Lower leg skin (tissue), 4 donors: ENCODE measurements at places on chromosomes 3 and 15. TPM values are rescaled to one million over a fixed set of nuclear protein-coding genes. Genes with fewer than 3 reads are reported as not detected.

- no peak for DNase-seq
Measured at GRCh38 chr15:70508561-70509281, 254.6 kb downstream of the UACA start.

DNA sequence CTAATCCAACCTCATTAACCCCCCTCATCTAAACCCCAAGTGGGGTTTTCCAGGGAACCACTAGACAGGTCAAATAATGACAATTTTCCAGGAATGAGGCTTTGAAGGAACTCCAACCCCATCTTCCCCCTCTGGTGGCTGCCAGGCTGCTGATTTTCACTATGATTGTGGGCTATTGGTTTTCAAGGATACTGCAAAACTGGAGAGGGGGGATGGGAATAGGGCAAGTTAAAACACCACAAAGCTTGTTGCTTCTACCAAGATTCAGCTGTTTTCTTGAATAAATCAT lies 10.4 kb upstream of the ZNF662 start:
- DNase-seq, result no peak

DNA sequence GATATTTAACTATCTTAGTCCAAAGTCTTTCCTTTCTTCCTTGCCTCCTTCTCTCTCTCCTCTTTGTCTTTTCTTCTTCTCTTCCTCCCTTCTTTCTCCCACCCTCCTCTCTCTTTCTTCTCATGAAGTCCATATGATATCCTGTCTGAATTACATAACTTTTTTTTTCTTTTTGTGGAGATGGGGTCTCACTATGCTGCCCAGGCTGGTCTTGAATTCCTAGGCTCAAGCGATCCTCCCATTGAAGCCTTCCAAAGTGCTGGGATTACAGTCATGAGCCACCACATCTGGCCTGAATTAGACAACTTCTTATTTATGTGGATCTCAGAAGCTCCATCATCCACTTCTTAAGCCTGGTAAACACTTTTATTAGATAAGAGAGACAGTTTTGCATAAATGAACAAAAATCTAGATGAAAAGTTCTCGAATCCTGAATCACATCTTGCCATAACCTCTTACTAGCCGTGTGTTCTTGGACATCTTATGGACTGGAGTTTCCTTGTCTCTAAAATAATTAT lies 206.5 kb downstream of the LPP start:
- no peak for DNase-seq

DNA sequence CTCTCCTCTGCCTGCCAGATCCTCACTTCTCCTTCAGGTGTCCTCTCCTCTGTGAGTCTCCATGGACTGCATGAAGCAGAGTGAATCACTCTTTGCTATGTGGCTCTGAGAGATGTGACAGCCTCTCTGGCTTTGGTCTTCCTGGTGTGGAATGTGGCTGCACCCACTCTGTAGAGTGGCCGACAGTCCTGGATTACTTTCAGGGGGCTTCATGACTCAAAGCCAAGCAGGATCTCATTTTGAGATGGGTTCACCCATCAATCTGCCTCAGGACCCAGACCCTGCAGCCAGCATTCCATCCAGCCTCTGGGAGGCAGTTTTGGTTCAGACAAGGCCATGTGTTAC lies 221.9 kb upstream of the LYSMD4 start:
- no peak for DNase-seq

GRCh38 chr15:85495096-85495495 lies 114.7 kb downstream of the AKAP13 start:
- no peak for DNase-seq

DNA sequence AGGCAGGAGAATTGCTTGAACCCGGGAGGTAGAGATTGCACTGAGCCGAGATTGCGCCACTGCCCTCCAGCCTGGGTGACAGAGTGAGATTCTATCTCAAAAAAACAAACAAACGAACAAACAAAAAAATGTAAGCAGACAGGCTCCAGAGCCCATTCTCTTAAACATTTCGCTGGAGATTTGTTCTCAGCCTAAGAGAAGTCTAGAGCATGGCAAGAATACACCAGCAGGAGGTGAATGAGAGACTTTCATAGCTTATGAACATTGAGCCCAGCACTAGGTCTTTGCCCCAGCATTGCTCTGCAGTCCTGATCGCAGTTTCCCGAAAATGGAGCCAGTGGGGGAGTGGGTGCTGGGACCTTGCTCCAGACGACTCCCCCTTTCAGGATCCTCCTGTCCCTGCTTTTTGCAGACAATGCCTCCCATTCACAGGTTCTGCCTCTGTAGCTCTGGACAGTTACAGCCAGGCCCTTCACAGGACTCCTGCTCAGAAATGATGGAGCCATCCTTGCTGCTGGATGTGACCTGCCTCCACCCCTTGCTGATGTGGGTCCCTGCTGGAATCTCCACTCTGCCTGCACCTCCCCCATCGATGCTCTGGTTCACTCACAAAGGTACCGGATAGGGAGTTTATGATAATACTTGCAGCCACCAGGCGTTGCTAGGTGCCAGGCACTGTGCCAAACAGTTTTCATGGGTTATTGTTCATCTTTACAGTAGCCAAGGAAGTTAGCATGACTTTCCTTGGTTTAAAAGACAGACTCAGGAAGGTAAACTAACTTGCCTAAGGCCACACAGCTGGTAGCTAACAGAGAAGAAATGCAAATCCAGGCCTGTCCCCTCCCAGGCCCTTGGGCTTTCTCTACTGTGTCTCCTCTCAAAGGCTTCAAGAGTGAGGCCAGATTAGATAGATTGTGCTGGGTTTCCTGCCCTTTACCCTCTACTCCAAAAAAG lies 329.7 kb upstream of the TLE3 start:
- no peak for DNase-seq

GRCh38 chr3:7669641-7670040 lies 808.7 kb downstream of the GRM7 start:
- no peak for DNase-seq

The HESX1 gene
- total RNA-seq, result 0.76 TPM

DNA sequence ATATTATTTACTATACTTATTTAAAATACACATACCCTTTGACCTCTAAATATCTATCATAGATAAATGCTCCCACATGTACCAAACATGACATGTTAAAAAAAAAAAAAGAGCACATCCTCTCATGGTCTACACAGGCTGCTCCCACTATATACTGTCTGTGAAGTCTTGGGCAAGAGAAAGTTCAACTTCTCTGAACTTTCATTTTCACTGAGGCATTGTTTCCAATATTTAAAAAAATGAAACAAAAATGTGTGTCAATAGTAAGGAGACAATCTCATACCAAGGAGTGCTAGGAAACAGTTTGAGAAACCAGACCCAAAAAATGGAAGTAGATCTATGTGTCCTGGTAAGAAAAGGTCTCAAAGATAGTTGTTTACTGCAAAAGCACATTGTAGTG lies 29.3 kb downstream of the SLC4A7 start:
- no peak for DNase-seq

- no peak for DNase-seq
Measured at GRCh38 chr3:46959161-46959511, 17.4 kb downstream of the CCDC12 start.

DNA sequence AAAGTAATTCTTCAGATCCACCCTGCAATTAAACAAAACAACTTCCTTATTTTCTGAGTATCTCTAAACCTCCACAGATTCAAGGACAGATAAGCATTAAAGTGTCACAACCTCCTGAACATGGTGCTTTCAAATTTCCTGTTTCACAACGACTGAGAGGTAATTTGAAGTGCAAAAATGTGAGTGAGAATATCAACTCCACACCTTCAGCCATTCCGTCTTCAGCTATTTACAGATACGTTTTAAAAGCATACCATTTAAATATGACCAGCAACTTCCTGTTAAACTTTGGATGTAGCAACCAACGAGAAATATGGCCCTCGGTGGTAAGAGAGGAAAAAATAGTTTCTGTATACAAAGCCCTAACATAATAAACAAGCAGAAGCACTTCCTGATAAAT lies 32.1 kb upstream of the PCSK6 start:
- DNase-seq, result no peak

- no peak for DNase-seq
Measured at GRCh38 chr3:124249038-124249437, 257.1 kb upstream of the ROPN1 start.
